Amygdala (tissue), 56 donors: ENCODE measurements at places on chromosomes 3 and 15.

- no peak for DNase-seq
These were observed 27.3 kb upstream of the SMAD6 start for GRCh38 chr15:66674756-66675155.

DNA sequence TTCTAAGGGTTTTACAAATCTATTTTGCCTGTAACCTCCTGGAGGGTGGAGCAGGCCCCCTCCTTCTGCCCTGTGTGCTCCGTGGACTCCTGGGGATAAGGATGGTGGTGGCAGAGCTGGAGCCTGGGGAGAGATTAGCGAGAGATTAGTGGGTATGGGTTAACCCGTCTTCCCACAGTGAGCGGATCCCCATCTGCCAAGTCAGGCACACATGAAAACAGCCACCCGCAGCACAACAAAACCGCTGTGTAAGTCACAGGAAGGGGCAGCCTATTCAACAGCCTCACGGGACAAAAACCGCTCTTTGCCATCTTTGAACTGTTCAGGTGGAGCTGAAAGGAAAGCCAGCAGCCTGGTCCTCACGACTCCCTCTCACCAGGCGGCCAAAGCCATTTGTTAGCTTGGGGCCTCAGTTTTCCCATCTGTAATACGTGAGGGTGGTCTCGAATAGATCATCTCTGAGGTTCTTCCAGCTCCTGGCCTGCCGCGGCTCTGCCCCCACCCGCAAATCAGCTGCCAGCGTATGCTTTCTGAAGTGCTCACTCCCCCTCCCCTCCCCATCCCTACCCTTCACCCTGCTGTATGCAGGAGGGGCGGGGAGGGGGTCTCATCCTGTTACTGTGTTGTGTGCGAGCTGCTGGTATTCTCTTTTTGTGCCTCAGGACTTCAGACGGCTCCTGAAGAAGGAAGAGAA lies 43.6 kb downstream of the PDIA5 start:
- no peak for DNase-seq

GRCh38 chr15:39881790-39882189 lies 38.3 kb downstream of the GPR176 start:
- DNase-seq, result no peak

- no peak for DNase-seq
These were observed 50.9 kb downstream of the HCN4 start for GRCh38 chr15:73317651-73318462.

- no peak for DNase-seq
These were observed 560.5 kb upstream of the ZNF717 start for GRCh38 chr3:76345878-76346277.

DNA sequence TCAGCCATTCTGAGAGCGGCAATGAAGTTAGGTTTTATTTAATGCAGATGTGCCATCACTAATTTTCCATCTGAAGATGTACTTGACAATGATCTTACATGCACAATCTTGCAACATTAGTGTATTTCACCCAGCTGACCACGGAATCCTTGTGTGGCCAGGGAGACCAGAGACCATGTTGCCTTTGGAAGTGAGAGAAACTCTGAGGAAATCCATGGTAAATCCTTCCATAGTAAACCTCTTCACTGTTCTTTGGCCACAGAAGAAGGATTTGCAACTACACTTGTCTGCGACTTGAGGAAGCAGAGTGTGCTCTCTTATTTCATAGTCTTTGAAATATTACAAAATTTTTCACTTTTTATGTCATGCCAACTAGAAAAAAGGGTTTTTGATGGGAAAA lies 128.4 kb upstream of the IGSF10 start:
- no peak for DNase-seq

GRCh38 chr15:31101262-31102038 lies at the start of gene TRPM1:
TRPM1 (minus strand) TSS chr15:31101725; CDS start chr15:31081355, 20,370 bp downstream.
- DNase-seq, result no peak

DNA sequence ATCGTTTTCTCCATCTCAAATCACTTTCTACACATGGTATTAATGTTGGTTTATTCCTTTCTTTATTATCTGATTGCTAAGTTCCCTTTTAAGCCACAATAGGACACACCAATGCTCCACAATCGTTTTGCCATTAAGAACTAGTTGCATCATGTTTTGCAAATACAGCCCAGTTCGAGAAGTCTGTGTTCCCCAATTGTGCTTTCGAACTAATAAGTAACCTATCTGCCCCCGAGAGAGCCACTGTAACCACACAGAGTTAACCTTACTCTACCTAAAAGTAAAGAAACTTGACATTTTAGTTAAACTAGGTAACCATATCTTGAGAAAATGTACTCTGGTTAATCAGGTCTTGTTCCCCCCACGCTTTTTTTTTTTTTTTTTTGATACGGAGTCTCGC lies 39.1 kb downstream of the MAGI1 start:
- DNase-seq, result no peak

DNA sequence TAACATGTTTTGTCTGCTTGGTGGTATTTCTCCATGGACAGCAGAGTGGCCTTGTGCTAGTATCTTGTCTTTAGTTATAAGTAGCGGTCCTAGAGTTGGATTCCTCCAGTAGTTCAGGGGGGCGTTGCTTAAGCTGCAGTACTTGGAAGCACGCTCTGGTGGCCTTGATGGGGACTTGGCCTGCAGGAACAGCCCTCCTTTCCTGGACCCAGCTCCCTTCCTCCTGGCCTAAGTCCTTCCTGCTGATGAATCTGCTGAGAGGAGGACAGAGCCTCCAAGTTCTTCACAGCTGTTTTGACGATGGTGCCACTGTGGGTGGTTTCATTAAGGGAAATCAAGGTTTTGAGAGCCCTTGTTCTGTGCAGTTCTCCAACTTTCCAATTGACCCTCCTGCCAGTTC lies 38.6 kb upstream of the SEC22A start:
- DNase-seq, result no peak

GRCh38 chr3:192170659-192171058 lies 556.7 kb downstream of the FGF12 start:
- DNase-seq, result no peak

DNA sequence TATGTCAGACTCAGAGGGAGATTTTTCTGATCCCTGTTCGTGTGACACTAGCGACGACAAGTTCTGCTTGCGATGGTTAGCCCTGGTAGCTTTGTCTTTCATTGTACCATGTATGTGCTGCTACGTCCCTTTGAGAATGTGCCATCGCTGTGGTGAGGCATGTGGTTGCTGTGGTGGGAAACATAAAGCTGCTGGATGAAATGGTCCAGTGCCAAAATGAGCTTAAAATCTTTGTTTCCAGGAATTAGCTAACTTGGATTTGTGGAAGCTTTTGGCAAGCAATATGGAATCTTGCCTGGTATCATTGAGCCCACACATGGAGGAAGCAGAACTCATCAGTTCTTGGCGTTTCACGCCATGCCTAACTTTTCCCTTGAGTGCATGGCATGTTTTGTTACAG lies 98.8 kb downstream of the SPRED1 start:
- DNase-seq, result no peak

DNA sequence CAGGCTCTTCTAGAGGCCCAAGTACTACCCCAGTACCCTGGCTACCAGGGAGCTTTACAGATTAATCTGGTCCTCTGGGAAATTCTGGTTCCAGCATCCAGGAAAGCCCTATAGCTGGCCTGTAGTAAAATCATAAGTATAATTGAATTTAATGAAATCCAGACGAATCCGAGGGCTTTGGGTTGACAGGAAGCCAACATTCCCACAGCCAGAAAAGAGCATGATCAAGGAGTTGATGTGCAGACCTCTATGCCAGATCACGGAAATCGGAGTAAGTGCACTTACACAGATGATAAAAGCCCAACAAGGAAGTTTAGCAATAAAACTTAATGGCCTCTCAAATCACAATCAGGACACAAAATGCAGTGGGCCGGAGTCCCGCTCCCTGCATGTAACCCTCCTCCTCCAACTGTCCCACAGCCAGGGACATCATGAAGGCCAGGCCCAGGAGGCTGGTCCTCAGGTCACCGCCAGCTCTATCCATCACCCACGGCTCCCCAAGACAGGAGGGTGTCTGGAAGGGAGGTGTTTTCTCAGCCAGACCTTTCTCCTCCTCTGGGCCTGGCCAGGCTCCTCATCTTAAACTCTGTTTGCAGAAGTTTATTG lies 62.8 kb upstream of the SEC22A start:
- no peak for DNase-seq

DNA sequence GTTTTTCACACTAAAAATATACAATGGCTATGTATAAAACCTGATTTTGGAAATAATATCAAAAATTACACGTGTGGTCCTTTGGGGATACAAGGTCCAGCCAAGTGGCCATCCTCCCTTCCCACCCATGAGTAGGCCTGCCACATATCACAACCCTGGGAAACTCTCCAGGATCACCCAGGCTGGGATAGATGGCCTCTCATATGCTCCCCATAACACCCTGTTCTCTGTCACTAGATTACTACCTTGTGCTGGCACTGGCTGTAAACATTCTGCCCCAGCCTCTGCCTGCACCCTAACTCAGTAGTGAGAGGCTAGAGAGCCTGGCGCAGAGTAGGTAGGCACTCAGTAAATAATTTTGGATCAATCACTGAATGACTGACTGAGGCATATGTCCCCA lies 52.1 kb downstream of the CLDN18 start:
- no peak for DNase-seq

DNA sequence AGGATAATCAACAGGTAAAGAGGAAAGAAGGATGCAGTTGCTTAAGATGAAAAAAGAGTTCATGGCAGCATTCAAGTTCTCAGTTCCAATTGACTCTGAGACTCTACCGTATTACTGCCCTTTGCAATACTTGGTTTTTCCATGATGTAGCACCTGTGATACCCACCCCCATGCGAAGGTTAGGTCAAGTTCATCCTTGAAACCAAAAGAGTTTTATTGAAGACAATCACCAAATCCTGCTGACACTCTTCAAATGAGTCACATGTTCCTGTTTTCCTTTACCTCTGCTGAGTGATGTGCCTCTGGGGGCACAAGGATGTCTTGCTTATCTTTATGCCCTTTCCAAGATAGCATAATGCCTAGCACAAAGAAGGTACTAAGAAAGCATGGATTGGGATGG lies 111.3 kb upstream of the SLC7A14 start:
- no peak for DNase-seq

GRCh38 chr15:77817434-77817833 lies 184.7 kb upstream of the LINGO1 start:
- no peak for DNase-seq

- DNase-seq, result no peak
These were observed 1274.2 kb upstream of the GBE1 start for GRCh38 chr3:83035704-83036010.

DNA sequence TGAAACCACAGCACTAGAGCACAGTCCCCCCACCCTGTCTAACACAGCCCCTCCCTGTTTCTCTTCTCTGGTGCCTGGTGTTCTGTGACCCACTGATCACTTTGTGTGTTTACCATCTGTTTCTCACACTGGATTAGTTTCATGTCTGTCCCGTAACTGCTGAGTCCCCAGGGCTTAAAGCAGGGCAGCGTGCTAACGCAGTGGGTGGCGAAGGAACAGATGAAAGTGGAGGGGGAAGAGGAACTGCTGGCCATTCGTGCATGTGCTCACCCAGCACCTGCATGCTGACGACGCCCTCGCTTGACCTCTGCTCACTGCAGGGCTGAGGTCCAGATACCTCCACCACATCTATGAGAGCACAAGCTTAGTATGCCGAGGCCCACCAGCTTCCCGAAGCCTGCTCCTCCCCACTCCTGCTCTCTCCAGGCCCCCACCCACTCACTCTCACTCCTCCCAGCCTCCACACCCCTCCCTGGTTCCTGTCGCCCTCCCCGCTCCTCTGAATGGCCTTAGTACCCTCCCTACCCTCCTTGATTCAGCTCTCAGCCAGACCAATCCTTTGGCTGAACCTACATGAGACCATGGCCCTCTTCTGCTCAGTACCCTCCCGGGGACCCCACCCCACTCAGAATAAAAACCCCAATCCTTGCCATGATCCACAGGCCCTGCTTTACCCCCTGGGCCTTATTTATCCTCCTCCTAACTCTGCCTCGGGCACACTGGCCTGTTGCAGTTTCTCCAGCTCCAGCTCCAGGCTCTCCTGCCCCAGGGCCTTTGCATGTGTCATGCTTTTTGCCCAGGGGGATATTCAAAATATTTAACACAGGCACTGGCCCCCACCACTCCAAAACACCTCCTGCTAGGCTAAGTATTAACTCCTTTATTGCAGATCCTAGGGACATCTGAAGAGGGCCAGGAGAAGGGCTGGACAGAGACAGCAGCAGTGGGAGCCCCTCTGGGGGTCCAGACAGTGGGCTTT lies 15.1 kb upstream of the IQSEC1 start:
- no peak for DNase-seq

DNA sequence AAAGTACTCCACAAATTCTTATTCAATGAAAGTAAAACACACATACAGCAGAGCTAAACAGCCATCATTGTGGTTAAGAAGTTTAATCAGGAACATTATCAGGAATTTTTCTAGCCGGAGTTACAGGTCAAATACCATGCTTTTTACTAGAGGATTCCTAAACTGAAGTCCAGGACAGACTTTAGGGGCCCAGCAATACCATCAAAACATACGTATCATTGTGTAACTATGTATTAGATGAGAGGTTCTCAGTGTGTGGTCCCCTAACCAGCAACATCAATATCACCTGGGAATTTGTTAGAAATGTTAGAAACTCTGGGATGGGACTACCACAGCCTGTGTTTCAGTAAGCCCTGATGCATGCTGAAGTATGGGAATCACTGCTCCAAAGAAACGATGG lies 404.2 kb upstream of the IL12A start:
- no peak for DNase-seq

GRCh38 chr3:55369141-55369847 lies 117.8 kb downstream of the WNT5A start:
- no peak for DNase-seq

DNA sequence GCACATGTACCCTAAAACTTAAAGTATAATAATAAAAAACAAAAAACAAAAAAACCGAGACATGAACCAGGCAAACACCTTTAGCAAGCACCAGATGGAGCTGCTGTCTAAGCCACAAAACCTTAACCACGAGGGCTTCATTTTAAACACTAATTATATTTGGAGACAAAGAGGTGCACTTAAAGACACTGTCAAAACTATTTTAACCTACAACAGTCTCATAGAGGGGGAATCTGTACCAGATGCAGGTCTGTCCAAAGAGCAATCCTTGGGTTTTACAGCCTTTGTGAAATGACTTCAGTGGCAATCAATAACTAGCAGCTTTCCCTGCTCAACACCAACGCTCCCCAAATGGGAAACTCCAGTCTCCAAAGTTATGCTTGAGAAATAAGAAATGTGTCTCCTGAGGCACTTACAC lies 115.7 kb upstream of the TSPAN3 start:
- no peak for DNase-seq

GRCh38 chr15:67835297-67836133 lies 4.3 kb downstream of the RNU6-1 start:
- no peak for DNase-seq

- no peak for DNase-seq
These were observed 141.5 kb upstream of the TBL1XR1 start for GRCh38 chr3:177338697-177339219.

GRCh38 chr3:115077501-115078250 lies 69.4 kb downstream of the ZBTB20 start:
- DNase-seq, result no peak

DNA sequence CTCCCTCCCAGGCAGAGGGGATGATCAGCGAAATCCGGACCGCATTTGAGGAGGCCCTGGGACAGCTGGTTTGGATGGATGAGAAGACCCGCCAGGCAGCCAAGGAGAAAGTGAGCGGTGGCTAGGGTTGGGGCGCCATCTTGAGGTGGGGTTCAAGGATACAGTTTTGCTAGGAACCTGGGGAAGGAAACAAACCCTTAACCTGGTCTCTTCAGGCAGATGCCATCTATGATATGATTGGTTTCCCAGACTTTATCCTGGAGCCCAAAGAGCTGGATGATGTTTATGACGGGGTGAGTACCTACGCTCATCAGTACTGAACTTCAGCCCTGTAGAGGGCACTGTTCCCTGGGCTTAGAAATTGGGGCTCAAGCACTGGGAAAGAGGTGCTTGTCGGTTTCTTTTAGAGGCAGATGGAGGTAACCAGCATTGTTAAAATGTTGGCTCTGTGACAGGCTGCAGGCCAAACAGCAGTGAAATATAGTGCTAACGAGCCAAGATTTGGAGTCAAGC lies 9.6 kb upstream of the PSMD2 start:
- DNase-seq, result peak; percentile 27
